ENCODE measurements at places on chromosomes 4 and X.

GRCh38 chrX:27276751-27277150, 186.4 kb downstream of the PPP4R3C start:
- no peak for DNase-seq

GRCh38 chr4:133865612-133866327, 335.8 kb downstream of the PABPC4L start:
- no peak for DNase-seq

GRCh38 chr4:2809610-2810180, 16.8 kb downstream of the SH3BP2 start:
- peak; percentile 61 for DNase-seq

- peak; percentile 28 for DNase-seq
These were observed 56.4 kb downstream of the C4orf51 start for GRCh38 chr4:145736241-145736831.

- no peak for DNase-seq
These were observed 471.5 kb downstream of the PCDH10 start for GRCh38 chr4:133620555-133620954.

DNA sequence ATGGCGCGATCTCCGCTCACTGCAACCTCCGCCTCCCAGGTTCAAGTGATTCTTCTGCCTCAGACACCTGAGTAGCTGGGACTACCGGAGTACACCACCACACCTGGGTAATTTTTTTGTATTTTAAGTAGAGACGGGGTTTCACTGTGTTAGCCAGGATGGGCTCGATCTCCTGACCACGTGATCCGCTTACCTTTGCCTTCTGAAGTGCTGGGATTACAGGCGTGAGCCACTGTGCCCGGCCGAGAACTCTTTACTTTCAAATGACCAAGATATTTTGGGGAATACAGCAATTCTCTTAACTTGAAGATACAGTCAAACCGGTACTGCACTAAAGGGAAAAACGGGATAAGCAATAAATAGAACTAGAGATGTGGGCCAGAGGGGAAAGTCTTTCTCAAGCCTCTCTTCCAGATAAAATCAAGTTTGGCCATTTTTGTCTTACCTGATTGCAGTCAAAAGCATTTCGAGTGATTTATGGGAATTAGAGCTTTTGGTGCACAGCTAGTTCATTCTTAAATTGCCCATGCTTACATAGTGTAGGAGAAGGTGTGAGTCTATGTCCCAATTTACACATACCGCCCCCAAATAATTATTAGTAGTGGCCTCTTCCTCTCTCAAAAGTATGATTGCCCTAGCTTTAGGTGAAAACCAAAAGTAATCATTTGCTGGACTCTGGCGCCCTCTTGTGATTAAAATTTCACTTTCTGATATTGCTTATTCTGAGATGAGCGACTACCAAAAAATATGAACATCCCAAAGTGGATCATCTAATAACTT, 53.2 kb upstream of the ABCG2 start:
- no peak for DNase-seq

- DNase-seq = no peak
These were observed 65.1 kb downstream of the WNK3 start for GRCh38 chrX:54292755-54293154.
